ENCODE measurements at places on chromosomes 1 and 21. TPM values are rescaled to one million over a fixed set of nuclear protein-coding genes. Genes with fewer than 3 reads are reported as not detected.

DNA sequence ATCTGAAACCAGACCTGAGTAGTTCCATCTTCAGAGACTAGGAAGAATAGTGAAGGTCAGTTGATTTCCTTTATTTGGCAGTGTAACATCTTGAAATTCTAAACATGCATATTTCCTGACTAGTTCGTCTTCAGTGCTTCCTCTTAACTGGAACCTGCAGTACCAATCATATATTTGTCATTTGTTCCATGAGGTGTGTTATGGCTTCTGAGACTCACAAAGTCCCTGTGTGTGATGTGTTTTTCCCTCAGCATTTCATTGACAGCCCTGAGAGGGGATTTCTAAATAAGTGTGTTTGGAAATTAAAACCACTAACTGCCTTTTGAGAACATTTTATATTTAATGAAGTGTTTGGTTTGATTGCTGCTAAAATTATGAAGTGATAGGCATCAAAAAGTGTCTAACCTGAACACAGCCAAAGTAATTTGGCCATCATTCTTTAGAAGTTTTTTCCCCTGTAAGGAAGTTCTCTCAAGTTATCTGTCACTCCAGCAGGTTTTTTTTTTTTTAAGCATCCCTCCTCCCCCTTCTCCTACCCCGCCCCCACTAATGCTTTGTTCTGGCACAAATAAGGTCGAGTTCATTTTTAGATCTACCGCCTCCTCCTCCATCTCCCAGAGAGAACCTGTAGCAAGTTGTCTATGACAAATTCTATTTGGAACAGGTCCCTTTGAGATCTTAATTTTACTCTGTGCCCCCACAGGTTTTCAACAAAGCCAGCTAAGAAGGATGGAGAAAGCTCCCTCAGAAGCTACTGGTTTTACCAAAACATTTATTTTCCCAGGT is 61.4 kb downstream of the TMEM200B start:
- no peak for DNase-seq

DNA sequence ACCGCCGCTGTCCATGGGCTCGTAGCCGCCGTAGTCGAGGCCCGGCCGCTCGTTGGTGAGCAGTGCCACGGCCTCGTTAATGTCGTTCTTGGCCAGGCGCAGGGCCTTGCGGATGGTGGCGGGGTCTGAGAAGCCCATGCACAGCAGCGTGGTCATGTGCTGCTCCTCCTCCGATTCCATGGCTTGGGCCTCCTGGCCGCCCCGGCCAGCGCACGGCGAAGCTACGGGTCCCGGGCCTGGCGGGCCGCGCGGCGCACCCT is 300 bp downstream of the USP24 start:
- peak; percentile 76 for DNase-seq

DNA sequence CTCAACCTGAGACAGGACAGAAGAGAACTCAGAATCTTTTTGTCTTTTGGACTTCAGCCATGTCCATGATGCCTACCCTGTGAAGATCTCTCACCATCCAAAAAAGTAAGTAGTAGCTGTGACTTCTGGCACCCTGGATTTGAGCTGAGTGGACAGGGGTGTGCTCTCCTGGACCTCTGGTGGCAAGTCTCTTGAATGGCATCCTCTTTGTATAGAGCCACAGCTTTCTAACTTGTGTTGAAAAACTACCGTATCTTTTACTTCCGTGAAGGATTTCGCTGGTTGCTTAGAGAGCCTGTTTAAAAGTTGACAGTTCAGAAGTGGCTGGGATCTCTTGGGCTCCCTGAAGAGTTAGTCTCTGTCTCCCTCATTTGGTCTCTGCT is 1.8 kb downstream of the MFN2 start:
- no peak for DNase-seq

DNA sequence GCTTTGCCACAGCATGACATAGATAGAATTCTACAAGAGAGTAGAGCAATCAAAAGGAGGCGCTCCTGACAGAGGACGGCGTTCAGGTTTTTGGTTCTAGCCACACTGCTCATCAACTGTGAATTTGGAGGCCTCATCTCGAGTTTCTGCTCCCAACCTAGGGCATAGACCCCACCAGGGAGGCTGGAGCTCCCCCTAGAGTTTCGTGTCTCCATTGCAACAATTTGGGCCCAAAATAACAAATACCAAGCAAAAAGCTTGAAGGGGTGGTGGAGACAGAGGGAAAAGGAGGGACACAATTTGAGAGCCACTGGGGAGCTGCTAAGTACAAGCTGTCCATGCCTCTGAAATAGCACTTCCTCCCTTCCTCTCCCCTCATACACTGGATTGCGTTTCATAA is 297.0 kb downstream of the GPATCH2 start:
- no peak for DNase-seq

DNA sequence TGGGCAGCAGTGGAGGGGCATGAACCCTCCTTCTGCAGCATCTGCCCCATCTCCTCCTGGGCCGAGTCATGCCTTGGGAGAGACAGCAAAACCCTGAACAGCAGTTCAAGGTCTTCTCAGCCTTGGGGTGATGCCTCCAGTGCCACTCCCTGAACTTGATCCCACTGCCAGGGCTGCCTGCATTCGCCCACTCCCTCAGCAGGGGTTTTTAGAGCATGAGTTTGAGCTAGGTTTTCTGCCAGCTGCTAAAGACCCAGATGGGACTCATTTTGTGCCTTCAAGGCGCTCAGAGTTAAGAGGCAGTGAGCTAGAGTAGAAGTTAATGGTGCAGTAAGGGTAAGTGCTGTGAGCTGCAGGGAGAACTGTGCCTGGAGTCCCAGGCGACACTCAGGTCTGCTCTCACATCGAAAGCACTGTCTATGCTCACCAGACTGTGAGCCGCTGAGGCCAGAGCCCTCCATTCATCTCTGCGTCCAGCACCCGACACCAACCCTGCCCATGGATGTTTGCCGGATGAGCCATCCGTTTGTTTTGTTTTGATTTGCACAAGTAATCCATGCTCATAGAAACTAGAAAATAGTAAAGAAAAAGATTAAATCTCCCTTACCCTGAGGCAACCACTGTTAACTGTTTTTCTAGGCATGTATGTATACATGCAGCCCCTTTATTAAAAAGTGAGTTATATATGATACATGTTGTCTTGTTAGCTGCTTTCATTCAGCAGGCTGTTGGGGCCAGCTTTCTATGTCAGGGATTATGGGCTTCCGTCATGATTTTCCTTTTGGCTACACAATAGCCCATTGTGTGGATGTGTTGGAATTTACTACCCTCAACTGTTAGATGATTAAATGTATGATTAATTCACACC is 67.8 kb downstream of the VPS26C start:
- DNase-seq = no peak

DNA sequence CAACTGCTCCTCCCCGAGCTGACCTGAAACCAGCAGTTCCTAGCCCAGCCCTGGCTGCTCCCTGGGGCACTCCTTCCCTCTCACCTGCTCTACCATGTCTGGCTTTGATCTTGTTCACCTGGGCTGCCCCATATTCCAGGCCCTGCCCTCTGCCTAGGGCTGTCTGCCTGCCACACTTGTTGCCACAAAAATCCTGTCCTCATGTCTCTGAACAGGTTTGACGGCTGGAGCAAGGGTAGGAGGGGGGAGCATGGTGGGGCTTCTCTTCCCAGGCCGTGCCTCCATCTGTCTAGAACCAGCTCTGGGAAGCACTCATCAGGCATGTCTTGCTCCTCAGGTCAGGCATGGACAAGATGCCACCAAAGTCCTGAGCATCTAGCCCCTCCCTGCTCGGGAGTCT is 44.3 kb upstream of the WNT2B start:
- no peak for DNase-seq

DNA sequence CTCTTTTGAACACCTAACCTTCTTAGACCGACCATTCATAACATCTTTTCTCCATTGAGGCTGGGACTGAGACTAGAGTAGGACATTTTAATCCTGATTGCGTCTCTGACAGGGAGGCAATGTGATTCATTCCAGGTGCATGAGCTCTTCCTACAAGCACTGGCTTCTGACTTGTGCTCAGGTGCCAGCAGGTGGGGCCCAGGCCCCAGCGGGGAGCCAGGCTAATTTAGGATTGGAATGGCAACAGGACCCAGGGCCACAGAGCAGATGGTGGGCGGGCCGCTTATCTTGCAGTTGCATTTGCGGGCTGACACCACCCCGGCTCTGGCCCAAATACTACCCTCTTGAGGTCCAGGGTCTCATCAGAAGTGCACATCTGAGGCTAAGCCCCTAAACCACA is 4.1 kb downstream of the GPA33 start:
- DNase-seq = no peak

GRCh38 chr1:17466359-17466758 is 26.9 kb upstream of the RCC2 start:
- no peak for DNase-seq

- DNase-seq = no peak
These were observed 91.9 kb upstream of the BACE2 start for GRCh38 chr21:41076064-41076463.

DNA sequence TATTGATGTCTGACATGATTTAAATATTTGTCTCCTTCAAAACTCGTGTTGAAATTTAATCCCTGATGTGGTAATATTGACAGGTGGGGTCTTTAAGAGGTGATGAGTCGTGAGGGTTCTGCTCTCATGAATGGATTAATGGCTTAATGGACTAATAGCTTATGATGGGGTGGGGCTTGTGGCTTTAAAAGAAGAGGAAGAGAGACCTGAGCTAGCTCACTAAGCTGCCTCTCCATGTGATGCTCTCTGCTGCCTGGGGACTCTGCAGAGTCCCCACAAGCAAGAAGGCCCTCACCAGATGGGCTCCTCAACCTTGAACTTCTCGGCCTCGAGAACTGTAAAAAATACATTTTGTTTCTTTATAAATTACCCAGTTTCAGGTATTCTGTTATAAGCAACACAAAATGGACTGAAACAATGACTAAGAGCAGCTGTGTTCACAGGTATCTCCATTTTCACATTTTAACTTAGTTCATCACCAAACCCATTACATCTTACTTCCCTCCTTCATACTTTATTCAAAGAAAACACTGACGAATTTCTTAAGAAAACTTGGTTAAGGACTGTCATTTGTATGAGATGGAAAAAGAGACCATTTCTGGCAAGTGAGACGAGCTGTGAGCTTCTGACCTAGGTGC is 12.1 kb upstream of the AIM2 start:
- no peak for DNase-seq

DNA sequence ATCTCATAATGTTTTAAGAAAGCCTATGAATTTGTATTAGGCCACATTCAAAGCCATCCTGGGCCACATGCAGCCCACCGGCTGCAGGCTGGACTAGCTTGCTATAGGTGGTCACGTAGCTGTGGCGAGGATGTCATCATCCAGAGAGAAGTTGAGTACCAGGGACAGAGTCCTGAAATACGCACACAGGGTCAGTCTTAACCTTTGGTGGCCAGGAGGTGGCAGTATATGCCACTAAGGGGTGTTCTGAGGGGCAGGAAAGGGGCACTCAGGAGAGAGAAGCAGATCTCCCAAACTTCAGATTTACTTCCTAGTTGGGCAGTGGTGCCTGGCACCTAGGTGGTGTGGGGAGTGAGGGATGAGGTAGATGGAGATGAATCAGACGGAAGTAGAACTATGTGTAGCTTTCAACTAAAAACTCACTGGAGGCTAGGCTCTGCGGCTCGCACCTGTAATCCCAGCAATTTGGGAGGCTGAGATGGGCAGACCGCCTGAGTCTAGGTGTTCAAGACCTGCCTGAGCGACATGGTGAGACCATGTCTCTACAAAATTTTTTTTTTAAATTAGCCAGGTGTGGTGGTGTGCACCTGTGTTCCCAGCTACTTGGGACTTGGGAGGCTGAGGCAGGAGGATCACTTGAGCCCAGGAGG is 16.3 kb upstream of the CDK18 start:
- DNase-seq = no peak

ADCY10 gene
- total RNA-seq = 0.97 TPM

OR6K3 gene
- not detected for total RNA-seq

ASTN1 gene
- 0.59 TPM for total RNA-seq

GBP6 gene
- not detected for total RNA-seq

ESRRG gene
- 32.3 TPM for total RNA-seq

Data from cardiac septum (tissue), 1 donor.